HS-5 (cell line): ENCODE measurements at places on chromosomes 12 and 14.

DNA sequence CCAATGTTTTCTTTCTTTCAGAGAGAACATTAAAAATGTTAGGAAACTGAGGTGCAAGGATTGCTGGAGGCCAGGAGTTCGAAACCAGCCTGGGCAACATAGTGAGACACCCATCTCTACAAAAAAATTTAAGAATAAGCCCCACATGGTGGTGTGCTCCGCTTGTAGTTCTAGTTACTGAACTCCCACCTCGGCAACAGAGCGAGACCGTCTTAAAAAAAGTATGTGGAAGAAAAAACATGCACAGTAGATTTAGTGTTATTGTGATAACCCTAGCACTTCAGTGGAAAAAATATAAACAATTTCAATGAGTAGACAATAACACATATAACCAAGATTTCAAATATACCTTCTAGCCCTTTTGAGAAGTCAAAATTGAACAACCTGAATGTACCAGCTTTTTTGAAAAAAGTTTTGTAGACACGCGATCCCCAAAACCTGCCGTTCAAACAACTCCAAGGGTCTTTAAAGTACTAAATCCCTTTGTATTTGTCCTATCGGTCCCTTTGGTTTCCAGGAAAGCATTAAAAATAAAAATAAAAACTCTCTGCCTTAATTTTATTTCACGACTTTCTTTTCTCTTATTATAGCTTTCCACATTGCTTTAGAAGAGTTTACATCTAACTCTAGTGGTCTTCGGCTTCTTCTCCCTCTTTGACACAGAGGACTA, 1.0 kb upstream of the ANO6 start:
- no peak for DNase-seq

DNA sequence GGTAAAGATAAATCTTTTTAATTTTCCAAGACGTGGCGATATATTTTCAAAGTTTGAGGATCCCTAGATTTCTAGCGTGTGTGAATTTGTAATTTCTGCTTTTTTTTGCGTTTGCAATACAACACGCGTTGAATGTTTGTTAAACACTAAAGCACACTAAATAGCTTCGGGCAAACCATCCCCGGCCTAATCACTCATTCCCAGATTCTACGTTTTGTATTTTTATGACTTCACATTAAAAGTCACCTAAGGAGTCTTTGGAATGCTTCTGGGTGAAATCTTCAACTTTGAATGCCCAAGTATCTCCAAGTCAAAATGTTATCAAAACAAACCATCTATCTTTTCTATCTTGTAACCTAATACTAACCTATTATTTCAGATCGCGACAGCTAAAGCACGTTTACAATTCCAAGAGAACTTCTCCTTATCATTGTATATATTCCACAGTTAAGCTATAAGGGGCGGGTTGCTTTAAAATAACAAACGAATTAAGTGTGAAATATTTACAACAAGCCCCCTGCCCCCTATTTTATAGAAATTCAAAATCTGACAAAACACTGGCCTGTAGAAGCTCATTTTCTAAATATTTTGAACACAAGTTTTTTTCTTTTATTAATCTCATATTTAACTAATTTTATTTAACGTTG, 1.1 kb downstream of the ALX1 start:
- DNase-seq = no peak

DNA sequence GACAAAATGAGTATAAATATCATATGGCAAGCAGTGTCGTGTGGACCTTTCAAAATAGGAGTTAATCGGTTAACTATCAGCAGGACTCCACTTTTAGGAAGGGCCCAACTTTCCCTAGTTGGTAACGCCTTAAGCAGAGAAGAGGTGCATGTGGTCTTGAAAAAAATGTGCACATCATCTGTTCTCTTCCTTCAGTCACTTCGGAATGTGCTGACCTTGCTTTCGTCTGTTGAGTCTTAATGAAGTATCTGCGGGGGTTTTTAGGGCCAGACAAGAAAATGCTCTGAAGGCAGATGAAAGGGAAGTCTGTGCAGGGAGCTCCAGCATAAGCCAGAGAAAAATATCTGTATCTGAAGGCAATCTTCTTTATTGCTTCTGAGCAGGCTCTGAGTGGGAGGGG, 185.2 kb downstream of the AEBP2 start:
- DNase-seq = no peak

DNA sequence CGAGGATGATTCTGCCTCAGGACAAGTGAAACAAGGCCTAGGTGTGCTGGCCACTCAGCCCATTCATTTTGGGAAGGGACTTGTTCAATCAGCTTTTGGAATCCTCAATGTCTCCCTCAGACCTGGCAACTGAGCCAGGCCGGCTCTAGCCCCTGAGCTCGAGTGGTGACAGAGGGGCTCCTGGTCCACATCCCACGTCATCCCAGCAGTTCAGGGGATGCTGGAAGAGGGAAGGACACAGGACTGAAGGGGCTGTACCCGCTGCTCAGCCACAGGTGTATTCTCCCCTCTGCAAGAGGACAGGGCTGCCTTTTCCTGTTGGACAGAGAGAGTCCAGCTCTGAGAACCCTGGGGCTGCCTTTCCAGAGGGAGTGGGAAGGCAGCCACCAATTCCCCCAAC, 244.6 kb upstream of the SFSWAP start:
- DNase-seq = no peak

DNA sequence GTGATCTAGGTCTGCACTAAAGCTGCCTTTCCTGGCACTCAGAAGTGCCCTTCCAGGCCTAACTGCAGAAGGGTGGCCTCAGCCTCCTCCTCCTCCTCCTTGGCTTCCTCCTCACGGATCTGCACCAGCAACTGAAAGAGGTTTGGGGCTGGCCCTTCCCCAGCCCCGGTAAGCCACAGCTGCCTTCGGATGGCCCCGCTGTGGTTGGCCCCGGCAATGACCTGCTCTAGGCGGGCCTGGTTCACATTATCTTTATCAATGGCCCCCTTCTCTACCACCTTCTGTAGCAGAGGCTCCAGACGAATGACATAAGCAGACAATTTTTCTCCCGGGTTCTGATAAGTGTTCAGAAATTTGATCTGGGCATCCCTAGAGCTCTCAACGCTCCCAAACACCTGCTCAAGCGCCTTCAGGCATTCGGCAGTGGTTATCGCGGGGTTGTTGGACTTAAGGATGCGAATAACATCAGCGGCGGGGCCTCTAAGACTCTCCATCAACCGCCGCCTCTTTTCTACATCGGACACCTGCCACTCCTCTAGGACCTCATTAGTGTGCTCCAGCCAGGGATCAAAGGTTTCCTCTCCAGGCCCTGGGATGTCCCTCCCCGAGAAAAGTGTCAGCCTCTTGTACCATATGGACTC, 1.5 kb downstream of the PNMA1 start:
- DNase-seq = no peak

DNA sequence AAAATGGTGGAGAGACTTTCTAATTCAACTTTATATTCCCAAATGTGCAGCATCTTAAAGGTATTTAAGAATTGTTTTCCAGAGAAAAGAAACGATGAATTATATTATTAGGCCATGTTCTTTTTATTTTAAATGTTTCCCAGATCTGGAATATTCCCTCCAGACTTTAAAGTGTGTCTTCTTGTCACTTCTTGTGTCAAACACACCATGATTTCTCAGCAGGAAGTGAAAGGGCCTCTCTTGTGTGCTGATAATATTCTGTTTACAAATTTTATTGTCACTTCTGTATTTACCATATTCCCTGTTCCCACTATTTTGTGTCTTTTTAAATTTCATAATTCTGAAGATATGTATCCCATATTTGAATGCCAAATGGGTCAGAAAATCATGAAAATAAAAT, 455.0 kb upstream of the FLRT2 start:
- DNase-seq = no peak

GRCh38 chr12:100265732-100266584, 921 bp downstream of the DEPDC4 start:
- DNase-seq = no peak

DNA sequence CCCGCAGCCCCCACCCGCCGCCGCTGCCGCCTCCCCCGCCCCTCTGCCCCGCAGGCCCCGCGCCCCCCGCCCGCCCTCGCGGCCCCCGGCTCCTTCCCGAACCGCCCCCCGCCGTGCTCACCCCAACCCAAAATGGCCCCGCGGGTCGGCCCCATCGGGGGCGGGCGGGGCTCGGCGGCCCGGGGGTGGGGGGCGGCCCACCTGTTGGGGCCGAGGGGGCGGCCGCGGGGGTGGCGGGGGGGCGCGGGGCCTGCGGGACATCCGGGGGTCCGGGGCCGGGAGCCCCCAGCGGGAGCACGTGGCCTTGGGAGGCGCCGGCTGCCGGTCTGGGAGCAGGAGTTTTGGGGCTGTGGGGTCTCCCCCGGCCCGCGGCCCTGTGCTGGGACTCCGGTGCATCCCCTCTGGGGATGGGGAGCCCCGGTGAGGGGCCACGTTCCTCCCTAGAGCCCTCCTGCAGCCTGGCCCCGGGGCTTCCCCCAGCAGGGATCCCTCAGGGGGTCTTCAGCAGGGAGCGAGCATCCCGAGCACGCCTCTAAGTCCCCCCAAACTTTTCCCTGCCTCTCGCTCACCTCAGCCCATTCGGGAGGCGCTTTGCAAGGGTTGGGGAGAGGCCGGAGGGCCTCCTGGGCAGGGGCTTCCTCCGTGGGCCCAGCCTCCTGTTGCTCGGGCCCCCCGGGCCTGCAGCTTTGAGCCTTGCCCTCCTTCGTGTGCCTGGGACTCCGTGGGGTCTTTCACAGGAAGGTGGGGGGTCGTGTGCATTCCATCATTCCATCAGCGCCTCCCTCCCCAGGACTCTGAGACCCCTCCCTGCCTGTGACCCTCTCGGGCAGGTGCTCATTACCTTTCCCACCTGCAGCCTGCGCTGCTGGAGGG, 710 bp downstream of the MTA1 start:
- DNase-seq = no peak

- no peak for DNase-seq
Measured at GRCh38 chr14:93977790-93978581, 1.6 kb upstream of the ASB2 start.

DNA sequence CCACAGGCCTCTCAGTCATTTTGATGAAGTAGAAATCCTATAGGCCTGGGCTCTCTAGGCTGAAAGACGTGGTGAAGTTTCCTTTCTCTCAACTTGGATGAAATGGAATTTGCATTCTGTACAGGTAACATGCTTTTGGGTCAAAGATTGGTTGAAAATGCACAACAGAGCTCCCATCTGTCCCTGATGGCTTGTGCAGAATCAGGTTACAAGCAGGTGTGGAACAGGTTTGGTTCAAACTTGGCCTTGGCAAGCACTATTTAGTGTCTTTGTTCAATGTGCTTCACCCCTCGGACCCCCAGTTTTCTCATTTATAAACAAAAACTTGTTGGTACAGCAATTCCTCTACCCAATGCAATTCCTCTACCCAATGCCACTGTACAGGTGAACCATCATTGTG, 1493.0 kb downstream of the AACS start:
- DNase-seq = no peak
